ENCODE measurements at places on chromosomes 6 and 20.

DNA sequence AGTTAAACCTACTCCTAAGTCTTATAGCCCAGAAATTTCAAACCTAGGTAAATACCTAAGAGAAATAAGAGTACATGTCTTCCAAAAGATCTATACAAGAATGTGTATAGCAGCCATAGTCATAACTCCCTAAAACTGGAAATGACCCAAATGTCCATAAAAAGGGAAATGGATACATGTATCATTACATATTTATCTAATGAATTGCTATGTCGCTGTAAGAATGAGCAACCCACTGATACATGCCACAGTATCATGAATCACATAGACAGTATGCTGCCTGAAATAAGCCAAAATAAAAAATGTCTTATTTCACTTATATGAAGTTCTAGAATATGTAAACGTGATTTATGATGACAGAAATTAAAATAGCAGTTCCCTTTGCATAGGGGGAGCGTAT lies 679.5 kb downstream of the MAFB start:
- no peak for DNase-seq

DNA sequence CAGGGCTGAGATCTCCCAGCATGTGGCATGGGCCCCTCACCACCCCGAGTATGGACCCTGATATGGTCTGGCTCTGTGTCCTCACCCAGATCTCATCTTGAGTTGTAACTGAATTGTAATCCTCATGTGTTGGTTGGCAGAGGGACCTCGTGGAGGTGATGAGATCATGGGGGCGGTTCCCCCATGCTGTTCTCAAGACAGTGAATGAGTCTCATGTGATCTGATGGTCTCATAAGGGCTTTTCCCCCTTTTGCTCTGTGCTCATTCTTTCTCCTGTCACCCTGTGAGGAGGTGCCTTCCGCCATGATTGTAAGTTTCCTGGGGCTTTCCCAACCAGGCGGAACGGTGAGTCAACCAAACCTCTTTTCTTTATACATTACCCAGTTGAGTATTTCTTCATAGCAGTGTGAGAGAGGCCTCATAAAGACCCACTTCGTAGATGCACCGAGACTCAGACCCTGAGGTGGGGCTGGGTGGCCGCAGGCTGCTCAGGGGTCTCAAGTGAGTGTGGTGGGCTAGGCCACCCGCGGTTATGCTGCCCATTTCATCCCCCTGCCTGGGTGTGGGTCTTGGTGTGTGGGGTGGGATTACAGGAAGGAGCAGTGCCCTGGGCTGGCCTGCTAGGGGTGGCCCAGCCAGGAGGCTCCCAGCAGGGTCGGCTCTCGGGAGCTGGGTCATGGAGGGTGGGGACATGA lies 26.2 kb upstream of the GATA5 start:
- DNase-seq: peak; percentile 51

DNA sequence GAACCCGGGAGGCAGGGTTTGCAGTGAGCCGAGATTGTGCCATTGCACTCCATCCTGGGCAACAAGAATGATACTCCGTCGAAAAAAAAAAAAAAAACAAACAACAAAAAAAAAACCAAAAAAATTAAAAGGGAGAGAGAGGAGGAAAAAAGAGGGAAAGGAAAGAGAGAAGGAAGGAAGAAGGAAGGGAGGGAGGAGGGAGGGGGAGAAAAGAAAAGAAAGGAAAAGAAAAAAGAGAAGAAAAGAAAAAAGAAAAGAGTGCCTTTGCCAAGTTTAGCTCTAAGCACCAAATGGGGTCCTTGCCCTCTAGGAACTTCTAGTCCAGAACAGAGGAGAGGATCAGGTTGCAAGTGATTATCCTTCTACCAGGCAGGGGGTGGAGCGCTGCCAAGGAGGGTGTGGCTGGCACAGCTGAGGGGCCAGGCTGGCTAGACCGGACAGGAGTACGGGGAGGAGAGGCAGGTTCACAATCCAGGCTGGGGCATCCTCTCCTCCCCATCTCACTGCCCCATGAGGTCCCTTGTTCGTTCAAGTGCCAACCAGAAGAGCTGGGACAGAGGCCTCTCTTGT lies 19.1 kb downstream of the GNAS start:
- no peak for DNase-seq

GRCh38 chr6:84317463-84317862 lies 90.0 kb upstream of the CEP162 start:
- no peak for DNase-seq

DNA sequence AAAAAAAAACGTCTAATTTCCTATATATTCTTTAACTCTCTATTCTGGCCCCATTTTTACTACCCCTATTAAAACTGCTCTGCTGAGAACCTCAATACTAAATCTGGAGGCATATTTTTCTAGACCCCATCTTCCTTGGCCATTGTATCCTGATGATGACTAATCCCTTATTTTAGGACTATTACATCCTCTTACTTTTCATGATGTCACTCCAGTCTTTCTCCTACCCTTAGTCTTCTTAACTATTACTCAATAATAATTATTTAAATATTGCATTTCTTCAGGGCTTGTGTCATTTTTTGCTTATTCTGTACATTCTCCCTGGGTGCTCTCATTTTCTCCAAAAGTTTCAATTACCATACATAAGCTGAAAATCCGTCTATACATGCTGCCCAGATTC lies 6.4 kb downstream of the FBXO30 start:
- no peak for DNase-seq

- DNase-seq: no peak
These were observed 877.5 kb upstream of the ADGRB3 start for GRCh38 chr6:67757465-67758033.

DNA sequence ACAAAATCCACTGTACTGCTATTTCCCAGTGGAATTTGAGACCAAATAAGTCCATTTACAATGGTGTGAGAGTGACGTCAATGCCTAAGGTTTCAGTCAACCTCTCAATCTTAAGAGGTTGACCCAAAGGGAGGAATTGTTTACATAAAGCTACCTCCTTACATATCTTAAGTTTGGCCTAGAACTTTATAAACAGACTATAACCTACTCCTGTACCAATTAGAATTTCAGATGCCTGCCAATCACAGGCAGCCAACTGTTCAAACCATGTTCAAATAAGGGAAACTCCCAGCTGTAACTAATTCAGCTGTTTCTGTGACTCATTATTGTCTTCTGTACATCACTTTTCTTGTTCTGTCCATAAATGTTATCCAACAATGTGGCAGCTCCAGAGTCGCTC lies 14.5 kb downstream of the LGSN start:
- DNase-seq: no peak

Measured in stimulated activated CD8-positive, alpha-beta memory T cell treated with anti-CD3 and anti-CD28 coated beads, Interleukin-2, amount 100 ng/mL, for 48 hours (primary cell).